ENCODE measurements at places on chromosomes 5 and 9.

GRCh38 chr9:108205276-108205675 lies 650.5 kb downstream of the ACTL7B start:
- DNase-seq, result no peak

GRCh38 chr5:56649569-56649968 lies 165.8 kb upstream of the MAP3K1 start:
- peak; percentile 64 for DNase-seq

DNA sequence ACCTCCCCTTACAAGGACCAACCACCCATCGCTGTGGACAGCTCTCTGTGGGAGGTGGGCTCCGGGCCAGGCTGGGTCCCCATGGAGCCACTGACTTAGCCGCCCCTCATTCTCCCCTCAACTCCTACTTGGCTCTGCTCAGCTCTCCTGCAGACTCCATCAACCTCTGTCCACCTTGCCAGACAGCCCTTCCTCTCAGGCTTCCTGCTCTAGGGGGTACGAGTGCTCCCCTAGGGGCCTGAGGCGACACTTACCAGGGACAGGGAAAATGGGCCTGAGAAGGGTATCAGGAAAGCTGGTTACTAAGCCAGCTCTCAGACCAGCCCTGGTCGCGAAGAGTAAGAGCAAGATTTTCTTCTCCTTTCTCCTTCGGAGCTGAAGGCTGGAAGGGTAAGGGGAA lies 43.9 kb downstream of the SHB start:
- no peak for DNase-seq

GRCh38 chr5:33688526-33688925 lies 203.3 kb downstream of the ADAMTS12 start:
- DNase-seq, result no peak

DNA sequence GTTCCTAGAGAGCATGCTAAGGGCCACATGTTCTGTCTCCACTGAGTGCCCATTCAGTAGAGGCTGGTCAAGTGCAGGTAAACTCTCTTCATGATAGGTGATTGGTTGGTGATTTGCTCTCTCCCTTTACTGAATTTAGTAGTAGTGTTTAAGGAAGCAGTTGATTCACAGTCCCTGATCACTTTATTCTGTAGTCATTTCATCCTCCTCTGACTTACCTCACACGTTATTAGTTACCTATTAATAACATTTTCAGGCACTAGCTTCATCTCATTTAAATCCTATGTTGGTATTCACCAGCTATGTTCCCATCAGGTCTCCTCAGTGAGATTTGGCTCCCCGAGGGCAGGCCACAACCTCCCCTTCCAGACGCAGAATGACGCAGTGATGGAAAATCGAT lies 51.9 kb downstream of the ERAP1 start:
- no peak for DNase-seq

- DNase-seq, result no peak
These were observed 7.3 kb downstream of the ASTN2 start for GRCh38 chr9:117407436-117408022.

GRCh38 chr9:131781069-131781468 lies 41.2 kb upstream of the RAPGEF1 start:
- DNase-seq, result no peak

- DNase-seq, result no peak
These were observed 30.1 kb downstream of the NDUFS6 start for GRCh38 chr5:1831257-1831656.

DNA sequence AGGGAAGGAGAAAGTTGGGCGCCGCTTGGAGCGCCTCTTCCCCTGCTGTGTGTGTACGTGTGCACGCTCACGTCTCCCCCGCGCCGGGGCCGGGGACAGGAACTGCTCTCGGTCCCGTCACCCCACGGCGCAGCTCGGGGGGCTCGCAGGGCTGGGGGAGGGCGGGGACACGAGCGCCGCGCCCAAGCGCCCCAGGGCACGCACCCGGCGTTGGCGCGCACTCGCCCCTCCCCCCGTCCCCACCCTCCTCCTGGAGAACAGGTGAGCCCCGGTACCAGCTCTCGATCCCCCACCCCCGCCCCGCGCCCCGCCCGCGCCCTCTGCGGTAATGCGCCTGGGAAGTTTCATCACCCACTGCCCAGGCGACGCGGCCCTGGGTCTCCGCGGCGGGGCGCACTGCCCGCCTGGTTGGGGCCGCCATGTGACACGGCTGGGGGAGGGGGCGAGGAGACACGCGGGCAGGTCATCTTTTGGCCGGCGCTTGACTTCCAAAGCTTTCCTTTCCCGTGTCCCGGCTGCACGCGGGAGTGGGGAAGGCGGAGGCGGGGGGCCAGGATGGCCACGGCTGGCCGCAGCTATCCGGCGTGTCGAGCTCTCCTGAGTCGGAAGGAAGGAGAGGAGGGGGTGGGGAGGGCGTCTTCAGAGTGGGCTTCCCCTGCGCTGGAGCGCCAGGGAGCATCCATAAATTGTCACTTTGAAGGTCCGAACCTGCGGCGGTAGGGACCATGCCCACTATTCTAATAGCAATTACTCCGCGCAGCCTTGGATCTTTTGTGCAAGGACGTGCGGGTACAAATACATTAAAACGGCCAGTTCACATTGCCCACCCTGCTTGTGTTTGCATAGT lies 1.5 kb upstream of the STC2 start:
- no peak for DNase-seq

- DNase-seq, result no peak
These were observed 16.2 kb downstream of the DUSP1 start for GRCh38 chr5:172754596-172755356.

GRCh38 chr9:6819112-6819511 lies 61.3 kb downstream of the KDM4C start:
- DNase-seq, result no peak

DNA sequence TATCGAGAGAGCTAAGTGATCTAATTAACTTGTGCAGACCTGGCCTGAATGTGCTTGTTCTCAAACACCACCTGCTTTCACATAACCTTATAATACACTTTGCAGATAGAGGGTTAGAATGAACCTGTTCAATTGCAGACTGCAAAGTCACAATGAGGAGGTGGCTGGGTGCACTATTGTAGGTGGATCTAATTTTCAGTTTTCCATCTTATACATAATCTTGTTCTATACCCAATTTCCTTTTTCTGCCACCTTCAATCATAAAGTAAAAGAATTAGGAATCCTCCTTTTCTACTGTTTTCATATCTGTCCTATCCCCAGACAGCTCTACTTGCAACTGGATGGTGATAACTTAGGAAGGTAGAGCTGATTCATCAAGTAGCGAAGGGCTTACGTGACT lies 68.8 kb upstream of the APC start:
- DNase-seq, result no peak

DNA sequence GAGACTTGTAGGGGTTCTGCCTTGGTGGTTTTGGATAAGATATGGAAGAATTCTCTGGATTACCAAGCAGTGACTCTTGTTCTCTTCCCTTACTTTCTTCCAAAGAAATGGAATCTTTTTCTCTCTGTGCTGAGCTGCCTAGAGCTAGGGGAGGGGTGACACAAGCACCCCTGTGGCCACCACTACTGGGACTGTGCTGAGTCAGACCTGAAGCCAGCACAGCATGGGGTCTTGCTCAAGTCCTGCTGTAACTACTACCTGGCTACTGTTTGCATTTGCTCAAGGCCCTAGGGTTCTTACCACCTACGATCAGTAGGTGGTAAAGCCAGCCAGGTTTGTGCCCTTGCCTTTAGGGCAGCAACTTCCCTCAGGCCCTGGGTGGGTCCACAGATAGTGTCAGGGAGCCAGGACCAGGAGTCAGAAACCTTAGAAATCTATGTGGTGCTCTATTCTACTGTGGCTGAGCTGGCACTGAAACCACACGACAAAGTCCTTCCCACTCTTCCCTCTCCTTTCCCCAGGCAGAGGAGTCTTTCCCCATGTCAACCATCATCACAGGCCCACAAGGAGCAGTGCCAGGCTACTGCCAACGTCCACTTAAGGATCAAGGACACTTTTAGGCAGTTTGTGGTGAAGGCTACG lies 53.8 kb downstream of the SREK1 start:
- DNase-seq, result no peak

DNA sequence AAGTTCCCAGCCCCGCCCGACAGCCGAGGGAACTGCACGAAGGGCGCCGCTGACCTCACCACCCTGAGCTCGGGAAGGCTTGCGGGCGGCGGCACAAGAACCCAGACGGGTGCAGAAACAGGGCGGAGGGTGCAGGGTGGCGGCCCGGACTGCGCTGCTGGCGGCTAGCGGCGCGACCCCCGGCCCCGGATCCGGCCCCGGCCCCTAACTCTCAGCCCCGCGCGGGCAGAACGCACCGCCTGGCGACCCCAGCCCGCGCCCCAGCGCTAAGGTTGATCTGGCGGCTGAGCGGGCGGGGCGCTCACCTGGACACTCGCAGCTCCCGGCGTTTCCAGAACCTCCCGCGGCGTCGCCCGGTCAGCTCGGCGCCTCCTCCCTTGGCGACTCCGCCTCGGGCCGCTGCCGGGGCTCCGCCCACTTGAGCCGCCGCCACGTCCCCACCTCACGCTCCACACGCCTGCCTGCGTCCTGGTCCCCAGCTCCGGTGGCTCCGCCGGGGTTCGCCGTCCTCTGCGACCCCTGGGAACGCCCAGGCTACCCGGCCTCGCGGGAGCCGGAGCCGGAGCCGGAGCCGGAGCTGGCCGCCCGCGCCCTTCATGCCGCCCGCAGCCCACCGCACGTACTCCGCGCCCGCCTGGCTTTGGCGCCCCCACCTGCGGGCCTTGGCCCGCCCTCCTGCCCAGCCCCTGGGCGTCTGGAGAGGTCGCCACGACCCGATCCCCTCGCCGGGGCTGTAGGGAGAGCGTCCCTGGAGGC lies at the start of gene P4HA2:
TSS of gene P4HA2 (minus strand) at position 369 of the 756 bp plus-strand sequence. CDS start 9,227 bp downstream, outside the sequence.
- DNase-seq, result peak; percentile 39

GRCh38 chr5:158758675-158759074 lies 341.0 kb downstream of the EBF1 start:
- DNase-seq, result peak; percentile 80

GRCh38 chr9:33818167-33818846 lies 1.3 kb downstream of the UBE2R2 start:
- no peak for DNase-seq

DNA sequence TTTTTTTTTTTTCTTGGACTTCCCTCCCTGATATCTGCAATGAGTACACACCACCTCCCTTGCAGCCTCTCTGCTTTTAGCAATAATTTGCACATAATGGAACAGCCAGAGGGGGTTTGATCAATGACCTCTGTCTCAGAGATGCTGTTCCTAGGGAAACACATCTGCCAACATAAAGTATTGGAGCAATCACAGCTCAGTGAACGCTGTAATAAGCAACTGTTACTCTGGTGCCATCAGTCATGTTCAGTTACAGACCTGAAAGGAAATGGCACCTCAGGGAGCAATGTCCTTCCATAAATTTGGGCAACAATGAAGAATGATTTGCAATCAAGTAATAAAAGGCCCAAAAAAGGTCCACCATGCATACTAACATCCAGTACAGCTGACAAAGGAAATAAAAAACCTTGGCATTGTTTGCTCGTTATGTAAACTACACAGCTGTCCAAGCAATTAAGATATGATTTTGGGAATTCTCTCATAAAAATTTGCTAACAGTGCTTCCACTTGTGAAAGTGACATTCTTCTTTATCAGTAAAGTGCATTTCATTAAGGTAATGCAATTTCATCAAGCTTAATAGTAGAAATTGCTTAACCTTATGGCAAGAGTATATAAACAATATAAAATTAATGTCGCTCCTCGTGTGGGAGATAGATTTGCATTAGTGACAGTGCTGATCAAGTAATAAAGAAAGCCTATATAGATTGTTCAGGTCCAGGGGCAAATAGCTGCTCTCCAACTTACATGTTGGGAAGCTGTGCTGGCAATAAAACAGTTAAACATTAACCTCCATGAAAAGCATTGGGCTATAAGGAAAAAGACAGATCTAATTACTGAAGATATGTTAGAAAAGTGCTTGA lies 167.8 kb downstream of the RASEF start:
- no peak for DNase-seq

DNA sequence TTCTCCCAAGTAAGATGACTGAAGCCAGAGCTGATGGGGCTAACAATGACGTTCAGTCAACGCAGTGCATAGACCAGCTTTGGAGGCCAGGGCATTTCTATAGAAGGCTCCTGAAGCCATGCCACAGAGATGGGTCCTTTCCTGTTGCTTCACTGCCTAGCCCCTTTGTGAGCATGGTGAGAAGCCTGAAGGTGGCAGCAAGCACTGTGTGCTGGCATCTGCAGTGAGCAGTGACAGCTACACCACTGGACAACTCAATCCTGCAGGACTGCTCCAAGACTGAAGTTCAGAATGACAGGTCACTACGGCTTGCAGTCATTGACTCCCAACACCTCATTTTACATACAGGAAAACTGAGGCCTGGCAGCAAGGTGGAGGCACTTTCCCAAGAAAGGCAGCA lies 229.0 kb downstream of the TSSK1B start:
- DNase-seq, result no peak

DNA sequence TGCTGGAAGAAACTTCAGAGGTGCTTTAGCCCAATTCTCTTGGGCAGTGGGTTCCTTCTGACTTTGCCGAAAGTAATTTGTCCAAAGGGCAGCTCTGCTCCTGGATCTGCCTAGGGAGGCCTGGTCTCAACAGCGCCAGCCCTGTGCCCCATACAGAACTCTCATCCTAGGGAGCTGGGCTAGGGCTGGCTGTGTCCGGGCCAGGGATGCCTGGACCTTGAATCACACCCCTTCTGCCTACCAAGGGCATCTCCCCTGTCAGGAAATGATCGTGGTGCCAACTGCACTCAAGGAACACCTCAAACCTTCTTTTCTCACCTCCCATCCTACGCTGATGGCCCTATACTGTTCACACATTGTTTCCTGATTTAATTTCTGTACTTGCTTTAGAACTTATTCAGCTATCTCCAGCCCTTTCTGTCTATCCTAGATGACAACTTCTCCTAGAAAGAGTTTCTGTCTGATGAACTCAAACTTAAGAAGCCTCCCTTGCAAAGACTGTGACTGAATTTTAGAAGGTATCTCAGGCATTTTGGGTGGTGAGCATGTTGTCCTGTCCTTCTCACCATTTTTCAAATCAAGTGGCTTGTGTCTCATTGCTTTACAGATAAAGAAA lies 37.4 kb upstream of the NFIB start:
- no peak for DNase-seq

DNA sequence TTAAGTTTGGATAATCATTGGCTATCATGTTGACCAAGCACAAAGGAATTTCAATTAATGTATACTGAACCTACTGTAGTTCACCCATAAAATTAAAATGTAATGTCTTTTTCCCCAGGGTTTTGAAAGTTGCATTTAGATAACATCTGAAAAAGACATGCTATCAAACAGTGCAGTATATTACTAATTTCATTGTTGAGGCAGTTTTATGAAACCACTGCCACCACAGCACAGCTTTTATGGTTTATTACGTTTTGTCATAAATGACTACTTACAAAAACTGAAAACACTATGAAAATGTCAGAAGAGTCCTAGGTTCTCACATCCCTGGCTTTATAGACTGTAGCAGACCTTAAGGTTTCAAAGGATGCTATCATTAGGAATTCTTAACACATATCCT lies 32.0 kb upstream of the HAPLN1 start:
- no peak for DNase-seq

All from fibroblast of skin of left quadriceps (primary cell).